ENCODE measurements at places on chromosomes 1 and 21.
A peak's percentile ranks its signal among the peaks of the same experiment; 100 is the strongest.

DNA sequence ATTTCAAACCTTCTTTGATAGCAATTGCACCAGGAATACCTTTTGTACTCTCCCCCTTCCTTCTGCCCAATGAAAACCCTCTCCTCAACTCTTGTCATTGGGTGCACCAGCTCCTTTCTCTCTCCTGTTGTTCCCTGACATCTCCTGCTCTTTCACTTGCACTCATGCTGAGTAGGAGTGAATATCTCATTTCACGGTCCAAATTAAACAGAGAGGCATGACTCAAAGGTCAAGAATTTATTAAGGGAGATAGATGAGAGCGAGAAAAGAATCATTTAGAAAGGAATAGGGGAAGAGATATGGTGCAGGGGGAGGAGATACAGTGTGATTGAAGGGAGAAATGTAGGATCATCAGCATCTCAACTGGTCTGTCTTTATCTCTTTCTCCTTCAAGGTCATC lies 22.1 kb downstream of the AIM2 start:
- DNase-seq, result peak; percentile 25

DNA sequence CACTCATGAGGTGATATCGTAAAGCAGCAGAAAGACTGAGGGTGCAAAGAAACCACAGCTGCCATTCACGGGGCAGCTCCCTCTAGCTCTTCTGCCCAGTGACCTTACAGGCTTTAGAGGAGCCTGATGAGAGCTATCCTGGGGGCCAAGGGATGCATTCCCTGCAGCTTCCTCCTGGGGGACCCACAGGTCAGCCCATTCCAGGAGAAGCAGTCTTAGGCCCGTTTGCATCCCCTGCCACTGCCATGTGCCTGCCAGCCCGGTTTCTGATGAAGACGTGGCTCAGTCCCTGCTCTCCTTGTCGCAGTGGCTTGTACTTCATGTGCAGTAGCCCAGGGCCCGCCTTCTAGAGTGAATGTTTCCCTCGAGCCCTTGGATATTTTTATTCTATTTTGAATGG lies 22.8 kb downstream of the ATP5PO start:
- no peak for DNase-seq

DNA sequence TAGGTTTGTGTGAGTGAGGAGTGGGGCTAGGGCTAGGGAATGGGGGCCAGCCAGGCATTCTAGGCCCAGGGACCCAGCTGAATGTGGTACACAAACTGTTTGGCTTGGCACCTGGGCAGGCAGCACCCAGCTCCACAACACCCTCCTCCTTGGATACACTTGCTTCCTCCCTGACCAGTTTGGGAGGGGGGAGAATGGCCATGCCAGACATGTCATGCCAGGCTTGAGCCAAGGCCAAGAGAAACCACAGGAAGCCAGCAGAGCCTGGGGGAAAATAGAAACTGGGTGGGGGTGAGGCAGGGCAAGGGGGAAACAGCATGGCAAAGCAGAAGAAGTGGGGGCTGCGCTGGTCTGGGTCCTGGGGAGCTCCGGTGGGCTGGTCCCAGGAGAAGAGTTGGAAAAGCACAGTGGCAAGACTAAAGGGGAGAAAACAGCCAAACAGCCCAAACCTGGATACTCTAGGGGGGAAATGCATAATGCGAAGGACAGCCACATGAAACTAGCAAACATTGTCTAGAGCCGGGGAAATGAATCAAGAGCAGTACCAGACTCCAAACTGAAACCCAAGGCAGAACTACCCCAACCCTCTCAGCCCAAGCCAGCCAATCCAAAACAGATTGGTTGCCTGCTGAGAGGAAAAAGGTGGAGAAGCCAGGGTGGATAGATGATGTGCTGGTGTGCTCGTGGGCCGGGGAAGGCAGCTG lies 47.9 kb downstream of the LGR6 start:
- DNase-seq, result no peak

DNA sequence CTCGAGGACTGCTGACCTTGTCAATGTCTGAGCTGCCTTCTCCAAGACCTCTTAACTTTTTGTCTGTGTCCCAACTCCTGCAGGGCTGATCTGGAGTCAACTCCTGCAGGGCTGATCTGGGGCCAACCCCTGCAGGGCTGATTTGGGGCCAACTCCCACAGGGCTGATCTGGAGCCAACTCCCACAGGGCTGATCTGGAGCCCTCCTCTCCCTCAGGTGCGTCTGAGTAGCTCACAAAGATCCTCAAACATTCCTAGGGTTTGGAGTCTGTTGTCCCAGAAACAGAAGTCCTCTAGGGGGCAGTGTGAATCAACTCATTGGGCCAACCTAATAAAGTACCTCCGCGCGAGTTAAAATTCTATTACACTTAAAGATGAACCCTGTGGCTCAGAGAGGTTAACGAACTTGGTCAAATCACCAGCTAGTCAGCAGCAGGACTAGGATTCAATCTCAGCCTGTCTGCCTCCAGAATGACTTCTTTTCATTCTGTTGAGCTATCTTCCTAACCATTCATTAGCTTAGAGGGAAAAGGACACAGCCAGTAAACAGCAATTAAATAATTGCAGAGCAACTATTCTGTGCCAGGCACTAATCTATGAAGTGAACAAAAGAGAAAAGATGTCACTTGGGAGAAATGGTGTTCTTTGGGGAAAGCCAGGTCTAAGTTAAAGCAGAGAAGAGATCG lies 17.2 kb upstream of the RLF start:
- peak; percentile 72 for DNase-seq

DNA sequence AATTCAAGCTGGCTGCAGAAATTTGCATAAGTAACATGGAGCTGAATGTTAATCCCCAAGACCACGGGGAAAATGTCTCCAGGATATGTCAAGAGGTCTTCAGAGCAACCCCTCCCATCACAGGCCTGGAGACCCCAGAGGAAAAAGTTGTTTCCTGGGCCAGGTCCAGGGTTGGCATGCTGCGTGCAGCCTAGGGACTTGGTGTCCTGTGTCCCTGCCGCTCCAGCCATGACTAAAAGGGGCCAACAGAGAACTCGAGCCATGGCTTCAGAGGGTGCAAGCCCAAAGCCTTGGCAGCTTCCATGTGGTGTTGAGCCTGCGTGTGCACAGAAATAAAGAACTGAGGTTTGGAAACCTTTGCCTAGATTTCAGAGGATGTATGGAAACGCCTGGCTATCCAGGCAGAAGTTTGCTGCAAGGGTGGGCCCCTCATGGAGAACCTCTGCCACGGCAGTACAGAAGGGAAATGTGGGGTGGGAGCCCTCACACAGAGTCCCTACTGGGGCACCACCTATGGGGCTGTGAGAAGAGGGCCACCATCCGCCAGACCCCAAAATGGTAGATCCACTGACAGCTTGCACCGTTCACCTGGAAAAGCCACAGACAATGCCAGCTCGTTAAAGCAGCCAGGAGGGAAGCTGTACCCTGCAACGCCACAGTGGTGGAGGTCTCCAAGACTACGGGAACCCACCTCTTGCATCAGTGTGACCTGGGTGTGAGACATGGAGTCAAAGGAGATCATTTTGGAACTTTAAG lies 222.9 kb downstream of the COP1 start:
- DNase-seq, result no peak

DNA sequence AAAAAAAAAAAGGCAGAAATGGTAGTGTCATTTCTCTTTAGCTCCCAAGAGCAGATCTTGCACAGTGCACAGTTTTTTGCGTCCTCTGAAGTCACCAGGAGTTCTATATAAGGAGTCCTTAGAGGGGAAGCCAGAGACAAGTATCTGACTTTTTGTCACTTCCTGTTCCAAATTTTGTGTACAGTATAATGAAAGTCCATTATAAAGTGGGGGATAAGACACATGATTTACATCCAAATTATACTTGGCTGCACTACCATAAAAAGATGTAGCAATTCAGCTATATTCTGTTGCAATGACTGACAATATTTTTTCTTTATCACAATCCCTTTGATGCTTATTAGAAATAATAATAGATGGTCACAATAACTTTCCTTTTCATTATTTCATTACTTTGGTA lies 1276.9 kb upstream of the ADGRL2 start:
- DNase-seq, result no peak

DNA sequence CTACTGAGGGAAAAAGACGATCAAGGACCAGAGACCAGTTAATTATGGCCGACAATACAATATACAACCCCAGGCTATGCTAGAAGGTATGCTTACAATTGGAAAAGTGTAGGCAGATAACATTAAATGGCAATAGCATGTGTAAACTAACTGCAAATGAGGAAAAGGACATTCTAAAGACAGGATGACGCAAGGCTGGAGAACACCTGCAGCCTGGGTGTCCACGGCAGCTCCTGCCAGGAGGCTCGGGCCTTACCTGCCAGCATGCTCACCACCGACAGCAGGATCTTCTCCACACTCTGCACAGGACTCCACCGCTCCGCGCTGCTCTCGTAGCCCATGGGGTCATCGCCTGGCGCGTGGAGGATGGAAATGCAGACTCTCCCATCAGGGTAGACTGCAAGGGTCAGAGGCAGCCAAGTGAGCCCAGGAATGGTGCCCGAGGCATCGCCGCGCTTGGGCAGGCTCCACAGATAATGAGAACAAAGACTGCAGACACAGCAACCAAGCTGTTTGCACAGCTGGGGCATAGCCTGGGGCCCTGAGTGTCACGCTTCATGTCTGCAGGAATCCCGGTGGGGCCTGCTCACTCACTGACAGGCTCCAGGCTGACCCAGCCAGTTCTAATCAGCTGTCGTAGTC lies 28.2 kb downstream of the UBE2G2 start:
- DNase-seq, result no peak

DNA sequence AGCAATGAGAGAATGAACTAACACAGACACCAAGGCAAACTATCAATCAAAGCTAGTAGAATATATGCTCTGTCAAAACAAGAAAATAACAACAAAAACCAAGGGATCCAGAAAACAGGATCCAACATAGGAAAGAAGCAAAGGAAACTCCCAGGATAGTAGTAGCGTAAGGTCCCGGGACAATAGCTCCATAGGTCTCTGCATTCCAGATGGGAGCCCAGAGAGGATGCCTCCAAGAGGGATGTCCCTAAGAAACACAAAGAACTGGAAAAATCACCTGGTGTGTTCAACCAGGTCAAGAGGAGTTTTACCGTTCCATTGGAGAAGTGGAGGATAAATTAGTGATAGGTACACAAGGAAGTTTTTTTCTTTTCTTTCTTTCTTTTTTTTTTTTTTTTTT lies 5.7 kb upstream of the FAM43B start:
- no peak for DNase-seq

DNA sequence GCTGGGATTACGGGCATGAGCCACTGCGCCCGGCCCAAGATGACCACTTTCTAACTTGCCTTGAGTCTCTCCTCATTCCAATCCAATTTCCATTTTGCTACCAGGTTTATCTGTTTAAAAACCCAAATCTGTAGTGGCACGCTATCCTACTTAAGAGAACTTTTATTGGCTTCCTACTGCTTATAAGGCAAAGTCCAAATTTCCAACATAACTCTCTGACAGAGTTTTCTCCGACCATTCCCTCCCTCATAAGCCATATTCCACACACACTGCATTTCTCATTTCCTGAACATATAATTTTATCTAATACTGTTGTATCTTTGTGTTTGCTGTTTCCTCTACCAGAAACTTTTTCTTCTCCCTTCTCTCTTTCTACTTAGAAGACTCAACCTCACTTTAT lies 15.3 kb downstream of the SF3A3 start:
- no peak for DNase-seq

GRCh38 chr1:208924928-208925327 lies 658.6 kb upstream of the CAMK1G start:
- DNase-seq, result no peak

- no peak for DNase-seq
These were observed 148.2 kb downstream of the NOS1AP start for GRCh38 chr1:162217706-162218105.

- DNase-seq, result no peak
These were observed 179.9 kb downstream of the DENND1B start for GRCh38 chr1:197595304-197595904.

GRCh38 chr21:36509973-36510664 lies 30.2 kb upstream of the CLDN14 start:
- no peak for DNase-seq

DNA sequence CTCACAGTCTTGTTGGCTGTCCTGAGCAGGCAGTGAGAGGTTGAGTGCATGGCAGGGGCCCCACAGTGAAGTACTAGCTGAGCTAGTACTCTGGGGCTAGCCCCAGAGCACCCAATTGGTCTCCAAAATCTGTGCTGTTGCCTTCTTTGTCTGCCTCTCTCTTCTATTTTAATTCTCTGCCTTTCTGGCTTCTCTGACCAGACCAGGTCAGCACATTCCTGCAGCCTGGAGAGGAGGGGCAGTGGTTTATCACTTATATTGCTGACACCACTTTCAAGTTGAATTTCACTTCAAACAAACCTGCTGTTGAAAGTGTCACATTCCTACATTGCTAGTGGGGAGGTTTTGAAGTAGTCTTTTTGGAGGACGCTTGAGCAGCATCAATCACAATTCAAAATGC lies 628.7 kb downstream of the PTPRU start:
- no peak for DNase-seq

DNA sequence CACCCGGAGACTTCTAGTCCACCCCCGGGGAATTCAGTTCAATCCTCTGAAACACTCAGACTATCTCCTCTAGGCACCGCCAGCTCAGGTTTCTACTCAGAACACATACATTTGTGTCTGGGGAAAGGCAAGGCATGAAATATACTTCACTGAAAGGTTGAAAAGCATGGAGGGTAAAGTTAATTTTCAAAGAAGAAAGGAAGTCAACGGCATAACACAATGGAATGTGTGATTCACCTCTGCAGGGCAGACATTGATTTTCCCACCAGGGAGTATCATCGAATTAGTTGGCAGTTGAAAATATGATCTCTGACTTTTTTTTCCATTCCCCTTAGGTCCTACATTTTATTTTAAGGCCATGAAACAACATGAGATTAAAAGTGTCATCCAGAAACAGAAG lies 669.4 kb downstream of the SMYD3 start:
- DNase-seq, result no peak

DNA sequence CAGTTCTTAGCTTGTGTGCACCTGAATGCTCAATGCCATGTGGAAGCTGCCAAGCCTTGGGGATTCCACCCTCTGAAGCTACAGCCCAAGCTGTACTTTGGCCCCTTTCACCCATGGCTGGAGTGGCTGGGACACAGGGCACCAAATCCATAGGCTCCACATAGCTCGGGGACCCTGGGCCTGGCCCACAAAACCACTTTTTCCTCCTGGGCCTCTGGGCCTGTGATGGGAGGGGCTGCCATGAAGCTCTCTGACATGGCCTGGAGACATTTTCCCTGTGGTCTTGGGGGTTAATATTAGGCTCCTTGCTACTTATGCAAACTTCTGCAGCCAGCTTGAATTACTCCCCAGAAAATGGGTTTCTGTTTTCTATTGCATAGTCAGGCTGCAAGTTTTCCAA lies 579.9 kb downstream of the MATN1 start:
- DNase-seq, result no peak

DNA sequence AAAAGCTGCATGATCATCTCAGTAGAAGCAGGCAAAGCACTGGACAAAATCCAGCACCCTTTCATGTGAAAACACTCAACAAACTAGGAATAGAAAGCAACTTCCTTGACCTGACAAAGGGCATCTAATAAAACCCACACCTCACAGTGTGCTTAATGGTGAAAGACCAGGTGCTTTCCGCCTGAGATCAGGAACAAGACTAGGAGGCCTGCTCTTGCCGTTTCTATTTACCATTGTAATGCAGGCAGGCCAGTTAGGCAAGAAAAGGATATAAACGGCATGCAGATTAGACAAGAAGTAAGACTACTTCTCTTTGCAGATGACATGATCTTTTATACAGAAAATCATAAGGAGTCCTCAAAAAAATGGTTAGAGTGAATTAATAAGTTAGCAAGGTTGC lies 37.2 kb downstream of the SLC37A1 start:
- DNase-seq, result no peak

Data from fibroblast of villous mesenchyme (primary cell).